Cardiac muscle cell (in vitro differentiated cells and primary cell): ENCODE measurements at places on chromosomes 12 and 14. TPM values are rescaled to one million over a fixed set of nuclear protein-coding genes. Genes with fewer than 3 reads are reported as not detected.

- no peak for DNase-seq
Measured at GRCh38 chr12:16030744-16031143, 119.6 kb downstream of the DERA start.

DNA sequence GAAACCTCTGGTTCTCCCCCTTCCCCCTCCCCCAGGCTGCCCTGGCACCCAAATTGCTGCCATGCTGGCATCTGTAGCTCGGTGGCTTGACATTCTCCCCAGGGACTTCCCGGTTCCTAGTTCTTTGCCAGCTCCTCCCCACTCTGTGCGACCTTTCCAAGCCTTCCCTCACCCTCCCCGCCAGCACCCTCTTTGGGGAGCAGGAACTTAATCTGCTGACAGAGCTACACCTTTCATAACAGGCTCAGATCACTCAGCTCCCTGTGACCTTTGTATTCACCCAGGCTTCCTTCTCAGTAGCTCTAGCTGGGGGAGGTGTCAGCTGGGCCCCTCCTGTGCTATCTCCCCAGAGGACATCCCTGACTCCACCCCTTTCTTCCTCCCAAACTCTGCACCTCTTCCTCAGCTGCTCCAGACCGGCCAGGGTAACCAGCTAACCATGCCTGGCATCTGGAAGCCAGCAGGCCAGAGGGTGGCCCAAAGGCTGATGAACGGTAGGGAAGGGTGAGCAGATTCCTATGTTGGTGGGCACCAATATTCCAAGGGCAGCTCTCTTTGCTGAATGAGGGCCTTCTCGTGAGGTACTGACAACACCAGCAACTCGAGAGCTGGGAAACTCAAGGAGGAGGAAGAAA is 1.8 kb upstream of the COX14 start:
- DNase-seq: no peak

- no peak for DNase-seq
Measured at GRCh38 chr12:23098517-23098916, 473.5 kb downstream of the ETNK1 start.

DNA sequence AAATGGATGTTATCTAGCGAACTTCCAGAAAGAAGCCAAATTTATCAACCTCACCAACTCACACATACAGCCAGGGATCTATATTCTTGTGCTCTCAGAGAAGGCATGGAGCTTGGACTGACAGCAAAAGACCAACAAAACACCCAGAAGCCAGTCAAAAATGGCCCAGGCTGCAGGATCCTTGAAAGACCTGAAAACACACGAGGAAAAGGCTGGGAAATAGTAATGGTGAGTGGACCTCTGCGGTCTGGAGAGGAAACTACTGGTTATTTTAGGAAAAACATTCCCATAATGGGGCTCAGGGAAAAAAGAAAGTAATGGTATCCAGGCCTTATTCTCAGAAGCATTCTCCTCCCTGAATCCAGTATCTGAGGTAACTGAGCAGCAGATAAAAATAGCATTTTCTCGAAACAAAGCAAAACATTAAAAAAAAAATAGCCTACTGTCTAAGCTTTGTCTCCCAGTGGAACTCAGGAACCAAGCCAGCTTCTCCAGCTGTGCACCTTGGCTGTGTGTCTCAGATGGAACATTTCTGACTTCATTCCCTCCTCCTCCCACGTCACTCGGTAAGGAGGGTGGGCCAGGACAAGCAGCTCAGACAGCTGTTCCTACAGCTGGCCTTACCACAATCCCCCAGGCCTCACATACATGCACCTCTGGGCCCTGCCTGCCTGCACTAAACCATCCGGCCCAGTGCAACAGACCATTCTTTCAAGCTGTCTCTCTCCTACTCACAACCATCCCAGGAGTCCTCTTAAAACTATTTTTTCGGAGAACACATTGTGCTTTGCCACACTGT is 249.9 kb downstream of the DAD1 start:
- no peak for DNase-seq

OR6C2 gene
- polyA plus RNA-seq: not detected in 2 replicates

PLEKHD1 gene
- polyA plus RNA-seq: 0.37 TPM in 1 of 2 replicates, not detected in the other

PROX2 gene
- 0.06 and 0.75 TPM in 2 replicates for polyA plus RNA-seq

TEX52 gene
- polyA plus RNA-seq: 0.15 TPM in 1 of 2 replicates, not detected in the other
